HT-29 (cell line): ENCODE measurements at places on chromosomes 2 and 18.

GRCh38 chr18:74896390-74896991, 298.8 kb downstream of the ZNF407 start:
- DNase-seq: peak; percentile 69

- DNase-seq: no peak
These were observed 43.3 kb downstream of the NBAS start for GRCh38 chr2:15517793-15518192.

GRCh38 chr2:64612575-64613195, 41.0 kb downstream of the SERTAD2 start:
- DNase-seq: no peak

DNA sequence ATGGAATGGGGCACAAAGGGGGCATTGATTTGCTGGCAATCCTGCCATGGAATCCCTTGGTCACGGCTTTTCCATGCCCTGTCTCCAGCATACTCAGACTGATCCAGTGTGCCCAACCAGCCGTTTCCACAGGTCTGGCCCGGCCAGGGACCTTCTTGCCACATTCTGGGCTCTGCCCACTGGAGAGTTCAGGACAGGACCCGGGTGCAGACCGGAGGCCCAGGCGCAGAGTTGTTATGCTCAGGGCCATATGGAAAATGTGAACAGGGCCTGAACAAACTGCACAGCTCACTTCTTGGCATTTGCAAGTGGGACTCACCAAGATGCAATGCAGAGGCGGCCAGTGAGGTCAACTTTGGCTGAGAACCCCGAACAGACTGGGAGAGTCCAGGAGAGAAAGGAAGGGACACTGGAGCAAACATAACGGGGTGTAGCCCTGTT, 15.6 kb upstream of the ASAP2 start:
- peak; percentile 69 for DNase-seq

GRCh38 chr2:240963868-240964703, 34.3 kb upstream of the SNED1 start:
- no peak for DNase-seq

GRCh38 chr18:69402533-69402989, 1.9 kb downstream of the DOK6 start:
- no peak for DNase-seq

DNA sequence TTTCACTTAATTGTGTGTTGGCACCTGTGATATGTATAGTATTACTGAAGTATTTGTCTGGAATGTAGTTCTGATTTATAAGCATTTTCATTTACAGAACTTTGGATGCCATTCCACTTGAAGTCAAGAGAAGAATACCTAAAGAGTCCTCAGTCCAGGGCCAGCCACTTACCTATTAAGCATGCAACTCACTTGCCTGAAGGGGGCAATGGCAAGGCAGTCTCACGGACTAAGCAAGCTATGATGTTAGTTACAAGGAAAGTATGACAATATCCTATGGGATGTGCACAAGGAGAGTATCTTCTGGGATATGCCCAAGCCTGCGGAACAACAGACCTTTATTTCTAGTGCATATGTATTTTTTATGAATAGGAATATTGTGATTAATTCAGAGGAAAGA, 369.4 kb upstream of the GCFC2 start:
- peak; percentile 5 for DNase-seq
